ENCODE measurements at places on chromosomes 11 and 22.
A peak's percentile ranks its signal among the peaks of the same experiment; 100 is the strongest.

DNA sequence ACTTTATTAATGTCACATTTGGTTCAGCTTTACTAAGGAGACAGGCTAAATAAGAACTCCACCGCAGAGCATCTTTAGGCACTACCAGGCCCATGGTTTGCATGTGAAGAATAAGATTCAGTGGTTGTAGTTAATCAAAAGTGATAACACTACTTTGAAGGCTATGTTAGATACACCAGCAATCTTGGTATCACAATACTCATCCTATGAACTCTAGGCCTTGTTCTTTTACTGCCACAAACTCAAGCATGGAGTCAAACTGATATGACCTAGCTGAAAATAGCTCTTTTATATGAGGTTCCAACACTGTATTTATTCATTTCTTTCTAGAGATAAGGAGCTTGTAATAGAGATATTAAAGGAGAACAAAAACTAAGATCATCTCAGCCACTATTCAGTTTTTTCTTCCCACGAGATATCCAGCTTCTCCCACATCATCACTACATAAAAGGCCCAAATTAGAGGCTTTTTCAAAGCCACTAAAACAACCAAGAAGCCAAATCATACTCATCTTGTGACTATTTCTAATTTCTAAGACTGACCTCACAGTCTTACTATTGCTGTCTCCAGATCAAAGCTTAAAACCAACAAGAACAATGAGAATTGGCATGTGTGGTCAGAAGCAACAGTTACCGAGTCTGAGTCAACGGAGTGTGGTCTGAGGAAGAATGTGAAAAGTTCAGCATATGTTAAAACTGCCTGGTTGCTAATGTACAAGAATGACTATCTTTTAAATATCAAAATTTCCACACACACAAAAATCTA, 25.1 kb upstream of the GUCY1A2 start:
- no peak overlapping the region for H3K4me3 ChIP-seq
- no peak overlapping the region for H3K27ac ChIP-seq
- no peak for DNase-seq
- H3K27me3 ChIP-seq, result no peaks in the 10 kb centered on the region

DNA sequence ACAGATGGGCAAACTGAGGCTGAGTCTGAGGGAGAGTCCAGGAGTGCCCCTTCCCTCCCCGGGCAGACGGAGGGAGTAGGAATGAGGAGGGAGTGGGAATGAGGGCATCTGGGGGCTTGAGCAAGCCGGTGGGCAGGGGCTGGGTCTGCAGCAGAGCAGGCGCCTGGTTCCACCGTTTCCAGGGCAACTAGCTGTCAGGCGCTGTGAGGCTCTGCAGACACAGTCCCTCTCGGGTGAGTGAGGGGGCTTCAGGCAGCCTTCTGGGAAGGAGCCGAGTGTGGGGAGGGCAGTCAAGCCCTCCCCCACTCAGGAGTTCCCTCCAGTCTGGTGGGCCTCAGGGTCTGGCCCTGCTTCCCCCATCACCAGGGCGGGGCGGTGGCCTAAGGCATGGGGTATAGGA, 19.0 kb downstream of the TMEM258 start:
- peaks cover 33% of the 10 kb centered on the region for H3K4me1 ChIP-seq
- no peak for DNase-seq
- H3K36me3 ChIP-seq, result peaks cover 9% of the 10 kb centered on the region
- peak overlapping the region; percentile 27 for H3K27ac ChIP-seq

GRCh38 chr22:23826510-23827350, 12.1 kb downstream of the DERL3 start:
- peaks cover 27% of the 10 kb centered on the region for H3K36me3 ChIP-seq
- H3K27me3 ChIP-seq, result no peaks in the 10 kb centered on the region
- DNase-seq, result no peak
- H3K4me3 ChIP-seq, result no peak overlapping the region

DNA sequence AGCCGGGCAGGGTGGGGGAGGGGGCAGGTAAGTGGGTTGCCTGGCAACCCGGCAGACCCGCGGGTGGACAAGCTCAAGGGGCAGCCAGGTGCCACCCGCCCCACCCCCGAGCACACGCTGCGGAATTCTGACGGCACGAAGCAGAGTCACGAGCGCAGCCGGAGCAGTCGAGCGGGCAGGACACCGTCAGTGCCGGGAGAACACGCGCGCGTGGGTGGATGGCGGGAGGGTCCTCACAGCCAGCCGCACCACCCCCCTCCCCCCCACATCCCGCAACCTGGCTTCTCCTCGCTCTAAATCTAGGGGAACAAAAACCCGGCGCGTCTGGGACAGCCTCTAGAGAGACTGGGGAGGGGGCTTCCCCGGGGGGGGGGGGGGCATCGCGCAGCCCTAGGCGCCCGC, 133.1 kb upstream of the HSD17B12 start:
- H3K27ac ChIP-seq, result no peak overlapping the region
- no peak for DNase-seq
- H3K4me3 ChIP-seq, result no peak overlapping the region
- H3K27me3 ChIP-seq, result peaks cover 57% of the 10 kb centered on the region

DNA sequence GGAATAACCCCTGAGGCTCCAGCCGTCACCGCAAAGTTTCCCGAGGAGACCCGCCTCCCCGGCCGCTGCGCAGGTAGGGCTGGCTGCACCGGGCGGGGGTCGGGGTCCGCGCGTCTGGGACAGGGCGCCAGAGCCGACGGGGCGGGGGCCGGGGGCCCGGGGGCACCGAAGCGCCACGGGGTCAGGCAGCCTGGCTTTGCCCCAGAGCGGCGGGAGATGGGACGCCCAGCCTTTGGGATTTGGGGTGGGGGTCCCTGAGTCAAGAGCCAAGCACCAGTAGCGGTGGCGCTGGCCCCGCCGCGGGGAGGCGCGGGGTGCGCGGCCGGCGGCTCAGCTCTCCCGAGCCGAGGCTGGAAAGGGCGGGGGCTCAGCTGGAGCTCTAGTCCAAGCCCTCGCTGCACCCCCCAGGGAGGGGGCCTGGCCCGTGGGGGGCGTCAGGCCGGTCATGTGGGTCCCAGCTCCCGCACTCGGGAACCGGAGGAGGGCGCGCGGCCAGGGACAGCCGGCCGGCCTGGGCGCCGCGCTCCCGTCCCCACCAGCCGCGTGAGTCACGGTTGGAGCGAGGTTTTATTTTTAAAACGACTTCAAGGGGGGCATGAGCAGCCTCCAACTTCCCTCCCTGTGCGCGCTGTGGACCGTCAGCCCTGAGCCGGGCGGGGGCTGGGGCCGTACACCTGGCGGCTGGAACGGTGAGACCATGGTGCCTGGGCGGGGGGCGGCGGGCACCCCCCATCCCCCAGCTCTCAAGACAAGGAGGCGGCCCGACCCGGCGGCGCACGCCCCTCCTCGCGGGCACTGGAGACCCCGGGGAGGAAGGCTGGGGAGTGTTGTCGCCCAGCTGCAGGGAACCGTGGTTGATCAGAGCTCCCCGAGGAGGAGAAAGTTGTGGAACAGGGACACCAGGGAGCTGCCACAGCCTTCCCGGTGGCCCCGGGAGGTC, 626 bp downstream of the FLRT1 start:
- H3K36me3 ChIP-seq, result peaks cover 7% of the 10 kb centered on the region
- no peak for DNase-seq
- H3K27me3 ChIP-seq, result peaks cover 41% of the 10 kb centered on the region
- no peak overlapping the region for H3K27ac ChIP-seq
- no peak overlapping the region for H3K4me3 ChIP-seq

DNA sequence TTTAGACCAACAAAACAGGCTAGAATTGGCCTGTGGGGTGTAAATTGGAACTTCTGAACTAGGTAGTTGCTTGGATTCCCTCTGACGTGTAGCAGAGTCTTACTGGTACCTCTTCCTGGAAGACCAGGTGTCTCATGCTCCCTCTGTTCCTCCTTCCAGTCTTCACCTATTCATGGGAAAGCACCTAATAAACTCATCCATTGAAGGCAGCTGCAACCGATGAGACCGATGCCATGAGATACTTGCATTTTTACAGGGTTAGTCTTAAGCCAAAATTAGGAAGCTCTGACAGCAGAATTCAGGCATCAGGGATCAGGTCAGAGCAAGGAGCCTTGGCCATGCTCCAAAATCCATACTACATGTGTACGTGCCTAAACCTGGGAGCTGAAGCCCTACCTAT, 13.2 kb upstream of the HEPHL1 start:
- H3K27me3 ChIP-seq, result peaks cover 36% of the 10 kb centered on the region
- no peak for DNase-seq
- H3K4me1 ChIP-seq, result no peaks in the 10 kb centered on the region
- H3K36me3 ChIP-seq, result no peaks in the 10 kb centered on the region

- DNase-seq, result peak; percentile 26
- H3K27me3 ChIP-seq, result no peaks in the 10 kb centered on the region
- H3K4me3 ChIP-seq, result peak overlapping the region; percentile 81
- peaks cover 7% of the 10 kb centered on the region for H3K36me3 ChIP-seq
These were observed 11.0 kb upstream of the PLAAT2 start for GRCh38 chr11:63573881-63574855.

- peaks cover 12% of the 10 kb centered on the region for H3K27me3 ChIP-seq
- no peaks in the 10 kb centered on the region for H3K36me3 ChIP-seq
- no peaks in the 10 kb centered on the region for H3K4me1 ChIP-seq
- no peak overlapping the region for H3K4me3 ChIP-seq
- DNase-seq, result peak; percentile 4
- no peak overlapping the region for H3K27ac ChIP-seq
These were observed 56.0 kb downstream of the GLYATL2 start for GRCh38 chr11:58788355-58789023.

GRCh38 chr11:17077240-17077519, 287 bp downstream of the RPS13 start:
- DNase-seq, result no peak
- peak overlapping the region; percentile 99 for H3K27ac ChIP-seq
- H3K36me3 ChIP-seq, result peaks cover 60% of the 10 kb centered on the region
- no peaks in the 10 kb centered on the region for H3K27me3 ChIP-seq
- peak overlapping the region; percentile 91 for H3K4me3 ChIP-seq

GRCh38 chr11:24748261-24748660, 251.4 kb downstream of the LUZP2 start:
- H3K4me3 ChIP-seq, result no peak overlapping the region
- DNase-seq, result no peak
- no peaks in the 10 kb centered on the region for H3K36me3 ChIP-seq
- H3K27me3 ChIP-seq, result no peaks in the 10 kb centered on the region
- no peak overlapping the region for H3K27ac ChIP-seq
